ENCODE measurements at places on chromosomes 4 and X.

DNA sequence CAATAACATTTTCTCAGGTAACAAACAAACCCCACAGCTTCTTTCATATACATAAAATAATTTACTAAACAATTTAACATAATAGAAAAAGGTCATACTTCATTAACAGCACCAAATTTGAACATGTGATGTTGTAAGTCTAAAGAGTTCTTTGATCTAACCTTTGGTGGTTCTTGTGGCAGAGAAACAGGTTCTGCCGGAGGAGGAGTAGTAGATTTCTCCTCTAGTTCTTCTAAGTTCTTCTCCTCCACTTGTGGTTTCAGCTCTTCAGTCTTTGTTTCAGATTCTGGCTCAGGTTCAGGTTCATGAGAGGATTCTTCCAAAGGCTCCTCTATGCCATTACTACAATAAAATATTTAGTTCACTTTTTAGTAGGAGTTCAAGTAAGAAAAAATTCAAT is 18.3 kb downstream of the G3BP2 start:
- no peak for DNase-seq

DNA sequence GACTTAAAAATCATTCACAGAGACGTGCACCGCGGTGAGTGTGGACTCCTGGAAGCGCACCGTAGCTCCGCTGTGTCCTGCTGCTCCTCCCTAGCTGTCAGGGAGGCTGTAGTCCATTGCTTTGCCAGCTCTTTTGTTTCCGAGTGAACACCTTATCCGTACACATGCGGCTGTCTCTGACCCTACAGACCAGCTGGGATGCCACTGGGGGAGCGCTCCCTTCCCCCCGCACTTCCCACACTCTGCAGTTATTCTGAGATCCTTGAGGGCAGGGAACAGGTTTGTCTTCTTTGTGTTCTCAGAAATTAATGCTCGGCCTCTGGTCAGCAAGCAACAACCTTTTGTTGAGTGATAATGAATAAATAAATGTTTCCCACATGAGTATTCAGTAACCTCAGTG is 33.7 kb upstream of the MSANTD1 start:
- DNase-seq, result no peak

DNA sequence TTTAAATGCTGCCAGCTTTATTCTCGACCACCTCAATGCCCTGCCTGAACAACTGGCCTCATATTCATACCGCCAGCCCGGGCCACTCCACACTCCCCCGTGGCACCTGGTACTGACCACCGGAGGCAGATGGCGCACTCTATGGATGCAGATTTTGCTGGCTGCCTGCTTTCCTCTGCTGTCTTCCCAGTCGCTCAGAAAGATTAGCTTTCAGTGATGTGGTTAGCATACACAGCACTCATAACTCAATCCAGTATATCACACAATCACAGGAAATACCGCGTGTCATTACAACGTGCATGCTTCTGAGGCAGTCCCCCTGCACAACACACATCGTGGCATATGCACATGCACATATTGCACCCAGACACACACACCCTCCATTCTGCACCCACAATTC is 147.2 kb upstream of the BCOR start:
- peak; percentile 82 for DNase-seq

- no peak for DNase-seq
Observed at GRCh38 chr4:32172761-32173160, 1452.6 kb downstream of the PCDH7 start.

DNA sequence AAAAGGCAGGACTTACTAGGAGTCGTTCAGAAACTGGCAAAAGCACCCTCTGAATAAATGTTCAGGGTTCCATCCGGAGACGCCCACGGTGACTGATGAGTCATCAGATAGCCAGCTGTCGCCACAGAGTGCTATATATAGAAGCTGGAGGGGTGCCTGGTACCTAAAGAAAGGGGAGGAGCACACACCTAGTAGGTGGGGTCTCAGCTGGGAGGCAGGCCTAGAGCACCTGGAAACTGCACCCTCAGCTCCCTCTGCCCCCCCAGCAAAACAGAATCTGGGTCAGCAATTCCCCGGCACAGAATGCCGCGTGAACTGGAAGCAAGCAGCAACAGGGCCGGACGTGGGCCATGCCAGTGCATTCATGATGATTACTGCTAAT is 242.0 kb downstream of the BCOR start:
- DNase-seq, result peak; percentile 31

- peak; percentile 86 for DNase-seq
Observed at GRCh38 chr4:110631584-110632505, 9.0 kb upstream of the PITX2 start.

DNA sequence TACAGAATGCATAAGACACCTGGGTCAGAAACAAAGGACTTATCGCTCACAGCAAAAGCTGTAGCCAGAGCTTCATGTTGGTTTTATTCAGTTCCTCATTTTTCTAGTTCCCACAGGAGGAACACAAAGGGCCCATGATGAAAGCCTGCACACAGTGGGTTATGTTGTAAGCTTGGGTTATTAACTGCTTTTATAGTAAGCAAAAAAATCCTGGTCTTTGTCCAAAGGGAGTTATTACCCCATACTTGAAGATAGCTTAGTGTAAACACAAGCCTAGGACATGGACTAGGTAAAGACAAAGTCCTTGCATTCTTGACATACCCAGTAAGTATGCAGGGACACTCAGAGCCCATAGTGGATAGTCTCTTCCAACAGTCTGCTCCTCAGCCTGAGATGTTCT is 11.7 kb downstream of the BBS12 start:
- DNase-seq, result no peak

DNA sequence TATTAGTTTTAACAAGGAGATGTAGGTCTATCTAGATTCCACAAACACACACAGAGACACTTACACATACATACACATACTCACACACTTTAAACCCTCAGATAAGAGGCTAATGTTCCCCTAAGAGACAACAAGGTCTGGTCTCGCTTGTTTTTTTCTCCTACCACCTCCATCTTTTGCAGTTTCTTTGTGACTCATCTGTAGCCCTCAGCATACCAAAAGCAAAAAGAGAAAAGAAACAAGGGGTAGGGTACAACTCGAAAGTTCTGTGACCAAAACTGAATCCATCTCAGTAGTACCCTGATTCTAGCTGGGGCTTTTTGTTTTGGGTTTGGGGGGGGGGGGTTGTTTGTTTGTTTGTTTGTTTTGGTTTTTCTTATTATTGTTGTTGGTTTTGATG is 12.2 kb upstream of the EXOSC9 start:
- DNase-seq, result no peak

GRCh38 chr4:118352843-118353533 is at the start of gene PRSS12:
TSS of gene PRSS12 (minus strand) at chr4:118353003. CDS start at chr4:118352720, 283 bp downstream.
- DNase-seq, result peak; percentile 16

- DNase-seq, result peak; percentile 91
Observed at GRCh38 chr4:76546759-76547742, 112.0 kb downstream of the SHROOM3 start.

- DNase-seq, result peak; percentile 40
Observed at GRCh38 chrX:101658661-101659491, 774 bp downstream of the ARMCX2 start.

DNA sequence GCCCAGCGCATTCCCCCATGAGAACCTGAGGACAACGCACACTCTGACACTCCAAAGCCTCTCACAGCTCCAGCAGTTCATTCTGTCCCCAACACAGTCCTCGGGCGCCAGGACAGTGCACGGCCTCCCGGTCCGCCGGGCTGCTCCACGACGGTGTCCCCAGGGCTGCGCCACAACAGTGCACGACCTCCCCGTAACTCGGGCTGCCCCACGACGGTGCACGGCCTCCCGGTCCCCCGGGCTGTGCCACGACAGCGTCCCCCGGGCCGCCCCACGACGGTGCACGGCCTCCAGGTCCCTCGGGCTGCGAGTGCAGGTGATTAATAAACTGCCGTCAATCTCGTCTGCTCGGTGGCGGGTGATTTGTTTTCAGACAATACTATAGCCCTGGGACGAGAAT is 585.1 kb upstream of the FRG1 start:
- no peak for DNase-seq

- DNase-seq, result no peak
Observed at GRCh38 chr4:95084584-95084983, 326.8 kb downstream of the BMPR1B start.

DNA sequence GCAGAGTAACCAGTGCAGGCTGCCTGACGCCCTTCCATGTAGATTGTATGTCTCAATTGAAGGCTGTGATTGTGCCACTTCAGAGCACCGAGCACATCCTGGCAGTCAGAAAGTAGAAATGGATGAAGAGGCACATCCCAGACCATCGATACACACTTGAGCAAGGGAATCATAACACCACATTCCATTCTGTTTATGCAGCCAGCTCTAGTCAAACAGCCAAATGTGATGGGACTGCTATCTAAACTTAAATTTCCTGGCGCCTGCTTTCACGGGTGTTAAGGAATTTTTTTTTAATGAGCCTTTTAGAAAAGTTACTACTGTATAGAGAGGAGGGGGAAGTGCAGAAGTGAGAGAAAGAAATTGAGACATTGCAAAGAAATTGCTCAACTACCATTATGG is 84.4 kb downstream of the PPARGC1A start:
- DNase-seq, result no peak

All from lung microvascular endothelial cell (primary cell).